ENCODE measurements at places on chromosomes 16 and 17.

DNA sequence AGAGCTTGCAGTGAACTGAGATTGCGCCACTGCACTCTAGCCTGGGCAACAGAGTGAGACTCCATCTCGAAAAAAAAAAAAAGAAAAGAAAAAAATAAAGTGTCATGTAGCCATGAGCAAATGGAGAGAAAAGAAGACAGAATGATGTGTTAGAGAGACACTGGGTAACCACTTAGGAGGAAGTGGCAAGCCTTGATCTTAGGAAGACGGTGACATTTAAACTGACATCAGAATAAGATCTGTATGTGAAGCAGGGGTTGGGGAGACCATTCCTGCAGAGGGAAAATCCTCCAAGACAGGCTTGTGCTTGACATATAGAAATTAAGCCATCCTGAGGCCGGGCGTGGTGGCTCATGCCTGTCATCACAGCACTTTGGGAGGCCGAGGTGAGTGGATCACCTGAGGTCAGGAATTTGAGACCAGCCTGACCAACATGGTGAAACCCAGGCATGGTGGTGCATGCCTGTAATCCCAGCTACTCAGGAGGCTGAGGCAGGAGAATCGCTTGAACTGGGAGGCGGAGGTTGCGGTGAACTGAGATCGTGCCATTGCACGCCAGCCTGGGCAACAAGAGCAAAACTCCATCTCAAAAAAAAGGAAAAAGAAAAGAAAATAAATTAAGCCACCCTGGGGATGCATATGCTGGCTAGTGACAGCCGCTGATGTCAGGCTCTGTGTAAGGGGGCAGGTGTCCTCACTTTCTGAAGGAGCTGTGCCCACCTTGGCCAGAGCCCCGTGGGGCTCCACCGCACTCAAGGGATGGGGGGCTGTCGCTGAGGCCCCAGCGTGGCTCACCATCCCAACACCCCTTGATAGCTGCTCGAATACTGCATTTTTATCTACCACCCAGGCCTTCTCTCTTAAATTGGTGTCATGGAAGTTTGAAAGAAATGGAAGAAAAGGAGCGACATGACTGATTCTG lies 13.1 kb upstream of the CYB5B start:
- DNase-seq: no peak

GRCh38 chr17:40598619-40599467 lies 33.6 kb upstream of the CCR7 start:
- DNase-seq: peak; percentile 18

- no peak for DNase-seq
These were observed 89.8 kb upstream of the CES5A start for GRCh38 chr16:55964923-55965475.

GRCh38 chr16:56780646-56781045 lies 50.7 kb downstream of the NUP93 start:
- no peak for DNase-seq

DNA sequence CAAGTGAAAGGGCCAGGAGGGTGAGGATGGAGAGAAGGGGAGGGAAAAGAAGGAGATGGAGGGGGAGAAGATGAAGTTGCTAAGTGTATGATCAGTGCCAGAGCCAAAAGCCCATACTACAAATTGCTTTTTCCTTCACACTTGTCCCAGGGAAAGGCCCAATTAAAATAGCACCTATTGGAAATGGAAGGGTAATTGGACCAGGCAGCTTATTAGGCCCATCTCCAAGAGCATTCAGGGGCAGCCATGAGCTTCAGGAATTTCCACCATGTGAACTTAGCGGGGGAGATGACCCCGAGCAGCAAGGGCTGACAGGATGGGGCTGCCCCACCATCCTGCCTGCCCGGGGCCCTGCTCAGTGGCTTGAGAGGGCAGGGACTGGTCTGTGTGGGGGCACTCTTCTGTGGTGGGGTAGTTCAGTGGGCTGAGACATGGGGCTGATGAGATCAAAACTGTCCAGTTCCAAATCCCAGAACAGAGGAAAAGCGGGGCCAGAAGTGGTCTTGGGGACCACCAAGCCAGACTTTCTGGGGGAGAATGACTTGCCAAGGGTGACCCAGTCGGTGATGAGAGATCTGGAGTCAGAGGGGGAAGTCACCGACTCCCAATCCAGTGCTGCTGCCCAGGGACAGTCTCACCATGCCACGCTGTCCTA lies 27.5 kb downstream of the GOSR2 start:
- DNase-seq: no peak
